ENCODE measurements at places on chromosomes 7 and 10. TPM values are rescaled to one million over a fixed set of nuclear protein-coding genes. Genes with fewer than 3 reads are reported as not detected.

DNA sequence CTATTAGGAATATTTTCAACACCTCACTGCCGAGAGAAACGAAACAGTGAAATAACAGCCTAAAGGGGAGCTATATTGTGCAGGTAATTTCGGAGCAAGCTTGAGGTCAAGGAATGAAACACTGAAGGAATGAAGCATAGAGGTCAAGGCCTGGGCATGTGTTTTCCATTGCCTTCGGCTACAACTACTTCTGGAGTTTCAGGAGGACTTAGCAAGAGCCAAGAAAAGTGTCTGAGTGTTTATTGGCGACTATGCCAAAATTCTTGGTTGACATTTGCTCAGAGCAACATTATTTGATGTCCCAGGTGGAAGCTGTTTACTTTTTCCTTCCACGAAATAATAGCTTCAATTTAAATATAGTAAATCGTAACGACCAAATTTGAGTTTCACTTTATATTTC, 89.6 kb upstream of the IFRD1 start:
- no peak for DNase-seq

DNA sequence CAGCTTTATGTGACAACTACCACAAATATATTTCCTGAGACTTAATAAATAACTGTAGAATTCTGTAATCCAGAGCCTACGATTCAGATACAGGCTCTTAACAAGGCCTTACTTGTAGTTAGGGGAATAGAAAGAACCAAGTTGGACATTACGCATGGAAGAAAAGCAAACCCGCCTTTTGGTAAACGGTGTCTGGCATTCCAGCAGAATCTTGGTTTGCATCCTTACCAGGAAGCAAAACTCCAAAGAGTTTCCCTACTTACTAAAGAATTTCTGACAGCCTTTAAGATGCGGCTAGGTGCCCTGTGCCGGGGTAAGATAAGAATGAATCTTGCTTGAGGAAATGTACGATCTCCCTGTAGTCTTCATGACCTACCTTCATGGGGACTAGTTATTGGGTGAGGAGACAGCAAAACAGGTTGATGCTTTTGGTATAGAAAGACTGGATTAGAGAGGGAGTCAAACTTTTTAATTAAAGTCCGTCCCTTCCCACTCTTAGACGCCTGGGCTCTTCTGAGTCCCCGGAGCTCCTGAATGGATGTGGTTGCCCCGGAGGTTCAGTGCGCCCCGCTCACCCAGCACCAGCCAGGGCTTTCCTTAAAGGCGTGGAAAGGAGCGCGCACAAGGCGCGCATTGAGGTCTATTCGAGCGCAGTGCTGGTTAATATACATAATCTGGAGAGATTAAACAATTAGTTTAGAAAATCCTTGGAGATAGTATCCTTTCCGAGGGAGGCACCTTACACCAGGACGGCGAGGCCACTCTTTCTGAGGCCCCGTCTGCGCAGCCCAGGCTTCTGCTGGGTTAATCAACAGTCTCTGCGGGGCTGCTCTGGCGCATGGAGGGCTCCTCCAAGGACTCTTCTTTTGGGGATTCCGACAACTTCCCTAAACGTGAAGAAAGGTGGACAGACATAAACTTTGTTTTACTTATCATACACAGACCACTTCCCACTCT, 11.5 kb downstream of the PTF1A start:
- DNase-seq, result no peak

DNA sequence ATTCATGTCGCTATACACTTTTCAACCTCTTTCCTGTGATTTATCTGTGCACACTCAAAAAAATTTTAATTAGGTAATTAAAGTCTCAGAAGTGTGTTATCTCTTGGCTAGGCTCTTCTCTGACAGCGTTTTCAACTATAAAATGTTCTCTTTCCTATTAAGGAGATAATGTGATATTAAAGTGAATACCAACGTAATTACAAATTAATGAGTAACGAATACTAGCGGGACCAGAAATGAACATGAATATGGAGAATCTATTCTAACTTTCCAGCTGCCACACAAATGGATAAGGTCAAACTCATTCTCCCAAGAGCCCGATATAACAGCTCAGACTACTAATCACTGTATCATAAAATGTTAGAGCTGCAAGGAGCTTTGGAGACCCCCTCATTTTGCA, 12.0 kb downstream of the COL1A2 start:
- no peak for DNase-seq

DNA sequence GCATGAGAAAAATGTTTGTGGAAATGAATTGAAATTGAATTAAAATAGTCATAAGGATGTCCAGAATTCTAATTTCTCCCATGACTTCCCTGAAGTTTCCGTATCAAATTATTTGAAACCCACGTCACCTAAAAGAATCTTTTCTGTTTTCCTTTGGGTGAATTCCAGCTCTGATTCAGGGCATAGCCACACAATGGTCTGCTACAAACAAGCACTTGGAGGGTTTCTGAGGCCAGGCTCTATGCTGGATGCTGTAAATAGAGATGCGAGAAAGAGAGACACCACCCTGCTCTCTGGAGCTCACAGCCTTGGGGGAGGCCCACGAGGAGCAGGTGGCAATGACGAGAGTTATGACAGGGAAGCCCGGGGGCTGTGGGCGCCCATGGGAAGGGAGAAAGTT, 33.6 kb downstream of the GHRHR start:
- no peak for DNase-seq

Gene CPED1
- total RNA-seq, result 21.5 TPM

Gene CDHR1
- not detected for total RNA-seq

Gene RTKN2
- 3.1 TPM for total RNA-seq

Data from G401 (cell line).